Activated CD4-positive, alpha-beta T cell treated with anti-CD3 and anti-CD28 coated beads, Interleukin-2, amount 10 ng/mL, durations not matched to agents 24 days and 14 days (primary cell): ENCODE measurements at places on chromosomes 5 and 9. TPM values are rescaled to one million over a fixed set of nuclear protein-coding genes. Genes with fewer than 3 reads are reported as not detected.

DNA sequence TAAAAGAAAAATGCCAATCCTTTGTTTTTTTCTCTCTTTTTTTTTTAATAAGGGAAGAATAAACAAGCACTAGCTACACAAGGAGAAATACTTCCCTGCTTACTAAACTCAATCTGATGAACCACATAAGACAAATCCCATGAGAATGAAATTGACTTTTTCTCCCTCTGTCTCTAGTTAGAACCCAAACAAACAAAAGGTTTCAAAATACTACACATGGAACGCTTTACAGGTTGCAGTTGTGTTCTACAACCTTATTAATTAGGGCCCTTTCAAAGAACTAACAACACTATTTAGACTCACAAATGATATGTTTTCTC is 124.5 kb downstream of the PDE4D start:
- H3K36me3 ChIP-seq = no peaks in the 10 kb centered on the region
- peaks cover 17% of the 10 kb centered on the region for H3K4me1 ChIP-seq
- no peak overlapping the region for H3K27ac ChIP-seq
- DNase-seq = no peak

DNA sequence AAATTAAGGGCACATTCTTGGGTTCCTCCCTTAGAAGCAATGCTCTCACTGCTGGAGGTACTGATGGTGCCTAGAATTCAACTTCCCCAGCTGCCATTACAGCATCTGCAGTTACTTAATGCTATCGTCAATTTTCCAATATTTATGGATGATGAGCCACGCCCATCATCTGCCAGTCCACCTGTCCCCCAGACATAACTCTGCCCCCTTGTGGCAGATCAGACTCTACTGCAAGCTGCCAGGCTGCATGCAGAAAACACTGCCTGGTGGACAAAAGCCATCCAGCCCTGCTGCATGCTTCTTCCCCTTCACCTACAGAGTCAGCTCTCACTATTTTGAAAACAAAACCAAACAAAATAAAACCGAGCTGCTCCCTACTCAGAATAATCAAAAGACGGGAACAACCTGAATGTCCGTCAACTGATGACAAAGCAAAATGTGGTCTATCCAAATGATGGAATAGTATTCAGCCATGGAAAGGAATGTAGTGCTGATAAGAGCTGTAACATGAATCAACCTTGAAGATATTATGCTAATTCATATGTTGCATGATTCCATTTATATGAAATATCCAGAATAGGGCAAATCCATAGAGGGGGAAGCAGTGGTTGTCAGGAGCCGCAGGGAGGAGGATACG is 66.4 kb downstream of the RETREG1 start:
- H3K27ac ChIP-seq = no peak overlapping the region
- H3K4me3 ChIP-seq = no peak overlapping the region
- DNase-seq = peak; percentile 78
- peaks cover 6% of the 10 kb centered on the region for H3K36me3 ChIP-seq
- H3K27me3 ChIP-seq = no peaks in the 10 kb centered on the region

- DNase-seq = no peak
- H3K36me3 ChIP-seq = no peaks in the 10 kb centered on the region
- peaks cover 44% of the 10 kb centered on the region for H3K27me3 ChIP-seq
These were observed 7.3 kb upstream of the WDR41 start for GRCh38 chr5:77499441-77499840.

DNA sequence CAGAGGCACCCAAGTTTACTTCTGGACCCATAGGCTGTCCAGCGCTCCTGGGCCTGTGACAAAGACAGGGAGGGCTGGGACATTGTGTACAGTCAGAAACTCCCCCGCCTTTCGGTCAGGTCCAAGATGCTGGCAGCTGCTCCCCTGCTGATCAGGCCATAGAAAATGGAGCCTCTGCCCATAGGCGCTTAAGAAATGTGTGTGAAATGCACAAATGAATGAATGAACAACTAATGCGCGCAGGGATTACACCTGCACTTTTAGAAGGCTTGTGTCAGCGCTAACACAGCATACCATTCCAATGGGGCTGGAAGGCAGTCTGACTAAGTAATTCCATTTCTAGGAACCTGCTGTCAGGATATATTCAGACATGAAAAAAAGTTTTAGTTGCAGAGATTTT is 16.3 kb downstream of the PTPN3 start:
- peaks cover 11% of the 10 kb centered on the region for H3K27me3 ChIP-seq
- H3K36me3 ChIP-seq = no peaks in the 10 kb centered on the region
- H3K27ac ChIP-seq = no peak overlapping the region
- DNase-seq = no peak
- no peak overlapping the region for H3K4me3 ChIP-seq

GRCh38 chr5:78930721-78931120 is 54.4 kb downstream of the ARSB start:
- H3K27me3 ChIP-seq = no peaks in the 10 kb centered on the region
- H3K4me3 ChIP-seq = no peak overlapping the region
- no peak for DNase-seq
- H3K4me1 ChIP-seq = no peaks in the 10 kb centered on the region
- H3K27ac ChIP-seq = no peak overlapping the region
- no peaks in the 10 kb centered on the region for H3K36me3 ChIP-seq

- no peak overlapping the region for H3K27ac ChIP-seq
- peaks cover 2% of the 10 kb centered on the region for H3K27me3 ChIP-seq
- no peak overlapping the region for H3K4me3 ChIP-seq
- peaks cover 6% of the 10 kb centered on the region for H3K4me1 ChIP-seq
- peak; percentile 76 for DNase-seq
- H3K36me3 ChIP-seq = no peaks in the 10 kb centered on the region
These were observed 67.7 kb downstream of the TENT4A start for GRCh38 chr5:6780802-6781391.

DNA sequence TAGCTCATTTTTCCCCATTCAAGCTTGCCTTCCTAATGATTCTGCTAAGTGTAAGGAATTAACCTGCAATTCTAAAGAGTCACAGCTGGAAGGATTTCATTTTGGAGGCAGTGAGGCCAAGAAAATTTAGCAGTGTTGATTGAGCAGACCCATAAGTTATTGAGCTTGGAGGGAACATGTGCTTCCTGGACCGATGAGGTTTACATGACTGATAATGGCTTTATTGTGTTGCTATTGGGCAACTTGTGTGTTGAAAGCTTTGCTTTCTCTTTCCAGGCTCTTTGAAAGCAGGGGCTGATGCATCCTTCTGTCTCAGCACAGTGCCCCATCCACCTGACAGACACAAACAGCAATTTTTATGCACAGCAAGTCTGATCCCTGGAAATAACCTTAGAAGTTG is 398.9 kb upstream of the PCSK5 start:
- no peak for DNase-seq
- no peak overlapping the region for H3K27ac ChIP-seq
- no peaks in the 10 kb centered on the region for H3K36me3 ChIP-seq

DNA sequence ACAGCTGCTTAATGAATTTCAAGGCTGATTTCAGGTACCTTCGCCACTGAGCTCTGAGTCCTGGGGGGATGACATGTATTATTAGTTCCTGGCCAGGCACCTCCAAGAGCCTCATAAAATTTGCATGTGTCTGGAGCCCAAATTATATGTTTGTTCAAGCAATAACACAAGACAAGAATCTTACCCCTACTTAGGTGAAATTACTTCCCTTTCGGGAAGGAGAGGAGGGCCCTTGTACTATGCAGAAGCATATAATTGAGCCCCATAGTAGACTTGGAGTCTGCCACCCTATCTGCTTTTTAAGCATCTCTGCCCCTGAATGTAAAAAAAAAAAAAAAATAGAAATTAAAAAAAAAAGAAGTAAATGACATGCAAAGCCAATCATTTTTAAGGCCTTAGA is 13.0 kb upstream of the TMEM38B start:
- no peaks in the 10 kb centered on the region for H3K36me3 ChIP-seq
- no peak overlapping the region for H3K4me3 ChIP-seq
- no peak overlapping the region for H3K27ac ChIP-seq
- no peaks in the 10 kb centered on the region for H3K4me1 ChIP-seq
- DNase-seq = no peak
- H3K27me3 ChIP-seq = peaks cover 7% of the 10 kb centered on the region

DNA sequence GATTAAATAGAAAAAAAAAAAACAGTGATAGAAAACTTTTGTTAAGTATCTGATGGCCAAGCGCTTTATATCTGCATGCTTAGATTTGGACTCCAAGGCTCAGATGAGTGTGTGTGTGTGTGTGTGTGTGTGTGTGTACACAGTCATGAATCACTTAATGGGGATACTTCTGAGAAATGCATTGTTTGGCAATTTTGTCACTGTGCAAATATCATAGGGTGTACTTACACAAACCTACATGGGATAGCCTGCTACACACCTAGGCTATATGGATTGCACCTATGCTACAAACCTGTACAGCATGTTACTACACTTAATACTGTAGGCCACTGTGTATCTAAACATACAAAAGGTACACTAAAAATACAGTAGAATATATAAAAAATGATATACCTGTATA is 635.6 kb upstream of the NUDT12 start:
- H3K36me3 ChIP-seq = no peaks in the 10 kb centered on the region
- H3K4me3 ChIP-seq = no peak overlapping the region
- H3K4me1 ChIP-seq = no peaks in the 10 kb centered on the region
- H3K27ac ChIP-seq = no peak overlapping the region
- DNase-seq = no peak

DNA sequence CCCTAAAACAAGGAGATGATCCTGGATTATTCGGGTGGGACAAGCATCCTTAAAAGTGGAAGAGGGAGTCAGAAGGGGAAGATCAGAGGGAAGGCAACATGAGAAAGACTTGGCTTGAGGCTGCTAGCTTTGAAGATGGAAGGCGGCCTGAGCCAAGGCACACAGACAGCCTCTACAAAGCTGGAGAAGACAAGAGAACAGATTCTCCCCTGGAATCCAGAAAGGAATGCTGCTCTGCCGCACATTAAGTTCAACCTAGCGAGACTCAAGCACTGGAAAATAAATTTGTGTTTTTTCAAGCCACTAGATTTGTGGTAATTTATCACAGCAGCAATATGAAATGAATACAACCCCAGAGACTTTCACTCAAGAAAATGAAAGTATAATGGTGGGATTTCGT is 17.9 kb downstream of the SLC36A3 start:
- H3K27ac ChIP-seq = no peak overlapping the region
- peaks cover 7% of the 10 kb centered on the region for H3K27me3 ChIP-seq
- H3K36me3 ChIP-seq = no peaks in the 10 kb centered on the region
- no peak overlapping the region for H3K4me3 ChIP-seq

GRCh38 chr9:107174441-107174840 is 108.6 kb upstream of the RAD23B start:
- no peak for DNase-seq
- no peak overlapping the region for H3K4me3 ChIP-seq
- H3K4me1 ChIP-seq = peaks cover 9% of the 10 kb centered on the region
- peak overlapping the region; percentile 62 for H3K27ac ChIP-seq

DNA sequence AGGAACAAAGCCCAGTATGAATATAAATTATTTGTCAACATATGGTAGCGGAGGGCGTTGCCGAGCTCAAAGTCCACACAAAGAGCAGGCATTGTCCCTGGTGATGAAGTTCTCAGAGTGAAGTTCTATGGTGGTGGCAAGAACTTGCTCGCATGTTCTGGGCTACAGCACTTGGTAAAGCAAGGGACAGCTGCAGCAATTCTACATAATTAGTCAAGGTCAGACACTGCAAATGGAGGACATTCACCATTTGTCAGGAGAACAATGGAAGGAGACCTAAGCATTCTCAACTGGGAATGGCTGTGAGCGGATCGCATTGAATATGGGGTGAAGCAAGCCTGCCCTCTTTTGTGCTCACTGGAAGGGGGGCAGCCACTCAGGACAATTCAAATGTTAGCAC is 503.8 kb upstream of the ADAMTS16 start:
- no peak overlapping the region for H3K4me3 ChIP-seq
- no peaks in the 10 kb centered on the region for H3K36me3 ChIP-seq
- no peaks in the 10 kb centered on the region for H3K4me1 ChIP-seq
- DNase-seq = no peak
- no peak overlapping the region for H3K27ac ChIP-seq
- H3K27me3 ChIP-seq = no peaks in the 10 kb centered on the region

- H3K27me3 ChIP-seq = peaks cover 8% of the 10 kb centered on the region
- DNase-seq = no peak
These were observed 12.2 kb upstream of the CARTPT start for GRCh38 chr5:71706906-71707305.

DNA sequence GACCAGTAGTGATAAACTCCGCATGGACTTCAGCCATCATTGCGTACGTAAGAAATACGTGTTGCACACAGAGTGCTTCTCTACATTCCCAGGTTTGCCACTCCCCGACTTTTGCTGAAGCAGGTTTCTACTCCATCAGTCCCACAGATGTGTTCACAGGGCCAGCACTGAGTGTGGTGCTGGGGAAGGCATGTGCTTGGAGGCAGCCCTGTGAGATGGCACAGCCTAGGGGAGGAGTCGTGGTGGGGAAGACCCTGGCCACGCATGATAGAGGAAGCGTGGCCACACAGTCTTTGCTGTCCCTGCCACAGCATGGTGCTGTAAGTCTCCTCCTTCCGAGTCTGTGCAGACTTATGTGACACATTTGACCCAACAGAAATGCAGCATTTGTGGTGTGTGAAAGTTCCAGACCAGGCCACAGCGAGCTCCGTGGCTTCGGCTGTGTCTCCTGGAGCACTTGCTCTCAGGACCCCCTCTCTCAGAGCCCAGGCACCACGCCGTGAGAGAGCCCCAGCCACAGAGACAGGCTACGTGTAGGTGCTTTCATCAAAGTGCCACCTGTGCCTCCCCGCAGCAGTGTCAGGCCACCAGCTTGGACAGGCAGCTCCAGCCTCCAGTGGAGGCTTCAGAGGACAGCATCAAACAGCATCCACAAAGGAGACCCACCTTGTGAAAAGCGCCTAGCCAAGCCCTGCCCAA is 197.8 kb downstream of the AUH start:
- peak overlapping the region; percentile 98 for H3K27ac ChIP-seq
- H3K4me3 ChIP-seq = peak overlapping the region; percentile 81
- DNase-seq = peak; percentile 83
- H3K27me3 ChIP-seq = no peaks in the 10 kb centered on the region
- H3K36me3 ChIP-seq = peaks cover 14% of the 10 kb centered on the region
- peaks cover 63% of the 10 kb centered on the region for H3K4me1 ChIP-seq

DNA sequence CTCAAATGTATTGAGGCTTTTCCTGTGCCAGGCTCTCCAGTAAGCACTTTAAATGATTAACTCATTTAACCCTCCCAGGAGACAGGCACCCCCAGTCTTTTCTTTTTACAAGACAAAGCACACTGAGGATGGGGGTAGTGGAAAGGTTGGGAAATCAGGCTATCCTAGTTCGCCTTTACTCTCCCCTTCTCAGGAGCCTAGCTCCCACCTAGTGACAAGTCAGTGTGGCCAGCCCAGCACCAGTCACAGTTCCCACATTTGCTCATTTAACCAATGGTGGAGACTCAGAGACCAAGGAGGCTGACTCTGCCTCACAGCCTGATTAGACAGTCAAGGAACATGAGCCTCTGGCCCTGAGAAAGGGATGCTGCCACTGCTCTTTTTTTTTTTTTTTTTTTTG is 3.5 kb downstream of the ALDH7A1 start:
- DNase-seq = no peak
- peaks cover 30% of the 10 kb centered on the region for H3K27me3 ChIP-seq
- H3K4me1 ChIP-seq = peaks cover 12% of the 10 kb centered on the region
- no peak overlapping the region for H3K4me3 ChIP-seq
- no peaks in the 10 kb centered on the region for H3K36me3 ChIP-seq

- peak overlapping the region; percentile 34 for H3K4me3 ChIP-seq
- no peak for DNase-seq
- H3K27me3 ChIP-seq = peaks cover 8% of the 10 kb centered on the region
These were observed 100.9 kb downstream of the EBF1 start for GRCh38 chr5:158998793-158999325.

Gene SLC6A7
- total RNA-seq = not detected in 2 replicates

Gene ADAMTS12
- not detected in 2 replicates for total RNA-seq
